ENCODE measurements at places on chromosomes 3 and 15.
A peak's percentile ranks its signal among the peaks of the same experiment; 100 is the strongest.

DNA sequence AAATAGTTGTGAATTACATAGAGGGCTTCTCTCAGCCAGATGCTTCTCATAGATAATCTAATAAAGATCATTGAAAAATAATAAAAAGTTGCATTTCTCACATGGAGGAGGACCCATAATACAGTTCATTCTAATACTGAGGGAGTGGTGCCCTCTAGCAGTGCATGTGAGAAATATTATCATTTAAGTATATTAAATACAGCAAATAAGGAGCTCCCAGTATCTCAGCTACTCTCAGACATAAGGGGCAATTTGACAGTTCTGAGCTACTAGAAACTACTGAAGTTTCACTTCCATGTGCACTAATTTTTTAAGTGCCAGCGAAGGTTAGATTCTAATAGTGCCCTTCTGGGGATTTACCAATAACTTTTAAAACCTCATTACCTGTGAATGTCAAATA lies 188.3 kb downstream of the IL5RA start:
- DNase-seq, result no peak

GRCh38 chr3:188122571-188123169 lies 31.3 kb upstream of the LPP start:
- DNase-seq, result no peak

- DNase-seq, result no peak
Observed at GRCh38 chr3:61742006-61742405, 180.6 kb downstream of the PTPRG start.

GRCh38 chr15:89244574-89244903 lies 760 bp downstream of the FANCI start:
- no peak for DNase-seq

DNA sequence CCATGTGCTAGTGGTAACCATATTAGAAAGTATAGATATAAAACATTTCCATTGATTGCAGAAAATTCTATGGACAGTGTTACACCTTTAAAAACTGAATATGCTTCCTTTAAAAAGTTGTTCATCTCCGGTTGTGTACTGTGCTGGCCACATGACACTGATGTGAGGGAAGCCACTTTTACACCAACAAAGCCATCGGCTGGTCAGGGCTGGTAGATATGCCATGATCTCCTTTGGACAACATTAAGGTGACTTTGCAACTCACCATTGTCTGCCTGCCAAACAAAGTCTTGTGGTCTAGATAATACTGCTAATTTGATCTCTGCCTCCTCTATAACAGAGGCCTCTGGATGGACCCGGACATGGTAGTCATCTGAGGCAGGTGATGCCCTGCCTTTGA lies 156.0 kb upstream of the RARB start:
- no peak for DNase-seq

DNA sequence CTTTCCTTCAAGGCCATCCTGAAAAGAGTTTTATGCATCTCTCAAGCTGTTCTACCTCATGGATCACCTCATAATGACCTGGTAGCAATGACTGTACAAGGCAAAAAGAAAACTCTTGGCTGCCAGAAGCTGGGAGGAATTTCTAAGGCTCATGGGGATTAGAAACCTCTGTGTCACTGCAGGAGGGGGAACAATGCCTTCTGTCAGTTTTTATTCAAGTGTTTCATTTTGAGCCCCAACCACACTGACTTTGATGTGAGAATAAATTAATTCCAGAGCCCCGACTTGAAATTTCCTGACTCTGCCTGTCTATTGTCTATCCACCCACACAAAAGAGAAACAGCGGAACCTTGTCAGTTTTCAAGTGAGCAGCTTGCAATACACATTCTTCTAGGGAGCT lies 58.7 kb upstream of the MRPL3 start:
- DNase-seq, result no peak

GRCh38 chr3:11601446-11602238 lies 42.1 kb downstream of the VGLL4 start:
- DNase-seq, result no peak

DNA sequence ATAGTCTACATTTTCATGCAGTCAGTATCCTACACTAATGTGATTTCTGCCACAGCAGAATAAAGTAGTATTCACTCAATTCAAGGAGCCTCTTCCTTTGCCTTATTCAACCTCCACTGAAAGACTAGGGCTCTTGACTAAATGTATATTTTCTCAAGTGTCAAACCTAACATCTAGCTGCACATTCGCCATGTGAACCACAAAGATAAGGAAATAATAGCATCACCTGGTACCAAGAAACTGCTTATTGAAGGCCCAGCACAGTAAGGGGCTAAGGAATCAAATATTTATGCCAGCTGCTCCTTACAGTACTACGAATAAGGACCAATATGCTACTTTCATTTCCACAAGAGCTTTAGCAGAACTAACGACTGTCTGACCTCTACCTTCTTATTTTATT lies 1.3 kb downstream of the SRP14 start:
- no peak for DNase-seq

DNA sequence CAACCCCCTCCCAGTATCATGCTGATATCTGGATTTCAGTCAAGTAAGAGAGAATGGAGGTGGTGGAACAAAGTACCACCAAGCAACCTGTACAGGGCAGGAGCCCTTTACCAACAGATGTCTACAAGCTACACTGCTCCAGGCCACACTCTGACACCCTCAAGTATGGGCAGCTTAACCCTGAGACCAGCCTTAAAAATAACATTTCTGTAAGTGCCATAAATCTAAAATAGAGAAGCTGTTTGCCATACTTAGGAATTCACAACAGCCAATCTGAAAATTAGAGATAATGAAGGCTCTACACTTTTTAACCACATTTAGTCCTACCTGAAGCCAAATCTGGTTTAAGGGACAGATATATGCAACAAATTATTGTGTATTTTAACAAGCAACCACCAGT lies 59.7 kb downstream of the C3orf70 start:
- DNase-seq, result no peak

GRCh38 chr15:85543741-85544155 lies 163.3 kb downstream of the AKAP13 start:
- DNase-seq, result no peak

DNA sequence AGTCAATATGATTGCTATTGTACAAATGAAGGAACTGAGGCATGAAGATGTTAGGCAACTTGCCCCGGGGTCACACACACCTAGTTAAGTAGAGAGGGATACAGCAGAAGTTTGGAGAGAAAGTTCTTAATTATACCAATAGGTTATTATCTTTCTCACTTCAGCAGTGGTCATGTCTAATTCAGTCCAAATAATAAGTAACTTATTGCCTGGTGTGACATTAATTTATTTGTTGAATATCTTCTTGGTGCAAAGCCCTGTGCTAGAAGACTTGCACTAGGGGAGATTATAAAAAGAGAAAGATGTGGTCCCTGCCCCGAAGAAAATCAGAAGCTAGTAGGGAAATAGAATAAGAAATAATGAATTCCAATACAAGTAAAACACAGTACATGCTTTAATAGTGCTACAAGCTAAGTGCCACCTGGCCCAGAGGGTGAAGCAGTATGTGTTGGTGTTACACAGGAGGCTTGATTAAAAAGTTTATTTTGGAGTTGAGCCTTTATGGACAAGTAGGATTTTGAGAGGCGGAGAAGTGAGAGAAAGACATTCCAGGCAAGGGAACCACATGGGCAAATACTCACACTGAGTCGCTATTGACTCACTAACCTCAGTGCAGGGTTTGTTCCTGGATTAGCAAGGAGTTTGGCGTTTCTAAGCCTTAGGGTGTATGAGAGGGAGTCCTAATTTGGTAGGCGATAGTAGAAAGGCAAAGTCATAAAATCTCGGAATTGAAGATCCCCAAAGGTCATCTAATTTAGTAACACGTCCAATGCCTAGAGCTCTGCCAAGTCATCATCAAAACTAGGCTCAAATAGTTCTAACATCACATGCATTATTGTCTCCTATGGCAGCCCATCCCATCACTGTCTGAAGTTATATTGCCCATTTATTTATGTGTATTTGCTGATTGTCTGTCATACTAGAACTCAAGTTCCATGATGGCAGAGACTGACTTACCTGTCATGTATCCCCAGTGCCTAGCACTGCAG lies 19.2 kb upstream of the GSK3B start:
- no peak for DNase-seq

DNA sequence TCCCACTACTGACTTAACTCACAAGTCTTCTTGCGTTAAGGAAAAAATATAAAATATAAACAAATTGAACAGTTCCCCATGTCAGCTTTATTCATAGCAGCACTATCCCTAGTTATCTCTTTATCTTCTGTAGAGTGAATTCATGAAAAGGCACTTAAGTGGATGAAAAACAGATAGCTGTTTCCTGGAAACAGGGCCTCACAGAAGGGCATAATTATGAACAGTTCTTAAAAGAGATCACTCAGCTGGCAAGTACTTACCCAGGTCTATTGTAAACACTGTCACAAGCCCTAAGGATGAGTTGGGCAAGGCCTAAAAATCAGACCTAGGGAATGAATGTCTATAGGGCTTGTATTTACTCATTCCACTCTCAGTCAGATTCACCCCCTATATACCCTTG lies 10.7 kb downstream of the MB21D2 start:
- no peak for DNase-seq

DNA sequence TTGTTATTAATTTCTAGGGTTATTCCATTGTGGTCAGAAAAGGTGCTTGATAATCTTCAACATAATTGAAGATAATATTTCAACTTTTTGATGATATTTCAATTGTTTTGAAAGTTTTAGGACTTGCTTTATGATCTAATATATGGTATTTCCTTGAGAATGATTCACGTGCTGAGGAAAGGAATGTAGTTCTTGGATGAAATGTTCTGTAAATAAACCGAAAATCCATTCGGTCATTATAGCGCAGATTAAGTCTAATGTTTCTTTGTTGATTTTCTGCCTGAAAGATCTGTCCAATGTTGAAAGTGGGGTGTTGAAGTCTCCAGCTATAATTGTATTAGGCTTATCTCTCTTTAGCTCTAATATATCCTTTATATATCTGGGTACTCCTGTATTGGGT lies 617.5 kb upstream of the NECTIN3 start:
- no peak for DNase-seq

- no peak for DNase-seq
Observed at GRCh38 chr3:169510693-169511010, 152.9 kb downstream of the MECOM start.

- no peak for DNase-seq
Observed at GRCh38 chr15:37010595-37010994, 89.8 kb downstream of the MEIS2 start.

DNA sequence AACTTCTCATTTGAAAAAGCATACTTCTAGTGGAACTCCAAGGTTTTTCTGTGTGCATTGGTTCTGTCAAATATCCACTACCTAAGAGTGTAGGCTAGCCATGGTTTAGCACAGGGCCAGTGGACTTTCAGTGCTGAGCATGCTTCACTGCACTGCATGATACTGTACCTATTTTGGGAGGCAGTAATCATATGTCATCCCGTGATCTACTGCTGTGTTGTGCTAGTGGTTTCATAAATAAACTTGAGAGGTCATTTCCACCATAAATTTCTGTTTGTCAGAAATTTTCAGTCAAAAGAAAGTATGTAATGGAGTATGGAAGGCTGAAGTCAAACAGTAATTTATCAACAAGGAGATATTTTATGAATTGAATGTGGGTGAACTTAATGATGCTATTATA lies 203.6 kb downstream of the ROBO1 start:
- no peak for DNase-seq

DNA sequence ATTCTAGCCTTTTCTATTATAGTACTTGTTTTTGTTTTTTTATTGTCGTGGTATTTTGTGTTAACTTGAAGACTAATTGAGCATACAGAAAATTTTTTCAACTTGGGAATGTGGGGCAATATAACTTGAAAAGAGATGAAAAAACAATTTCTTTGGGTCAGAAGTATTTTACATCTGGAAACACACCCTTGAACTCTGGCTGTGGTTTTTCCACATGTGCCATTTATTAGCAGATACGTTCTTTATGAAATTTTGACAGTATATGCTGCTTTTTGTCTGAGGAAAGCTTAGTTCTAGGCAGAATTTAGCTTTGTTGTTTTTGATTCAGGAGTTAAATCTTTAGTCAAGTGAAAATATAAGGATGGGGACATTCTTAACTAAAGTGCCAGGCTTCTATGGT lies 44.7 kb downstream of the TCF12 start:
- no peak for DNase-seq

DNA sequence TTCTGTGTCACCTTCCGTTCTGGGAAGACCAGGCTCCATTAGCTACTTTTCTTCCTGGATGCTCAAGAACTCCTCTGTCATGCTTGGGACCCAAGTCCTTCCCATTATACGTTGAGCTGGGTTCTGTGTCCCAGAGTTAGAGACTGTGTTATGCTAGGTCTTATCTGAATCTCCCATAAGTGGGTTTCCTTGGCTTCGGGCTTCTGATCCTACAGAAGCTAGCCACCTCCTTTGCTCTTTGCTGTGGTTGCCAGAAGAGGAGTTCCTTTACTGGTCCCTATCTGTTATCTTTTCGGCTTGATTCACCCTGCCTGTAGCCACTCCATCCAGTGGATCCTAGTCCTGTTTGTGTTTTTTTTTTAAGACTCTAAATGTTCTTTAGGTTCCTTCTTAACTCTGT lies 38.0 kb downstream of the TYRO3 start:
- no peak for DNase-seq

GRCh38 chr3:5401002-5401401 lies 213.5 kb downstream of the EDEM1 start:
- DNase-seq, result no peak

DNA sequence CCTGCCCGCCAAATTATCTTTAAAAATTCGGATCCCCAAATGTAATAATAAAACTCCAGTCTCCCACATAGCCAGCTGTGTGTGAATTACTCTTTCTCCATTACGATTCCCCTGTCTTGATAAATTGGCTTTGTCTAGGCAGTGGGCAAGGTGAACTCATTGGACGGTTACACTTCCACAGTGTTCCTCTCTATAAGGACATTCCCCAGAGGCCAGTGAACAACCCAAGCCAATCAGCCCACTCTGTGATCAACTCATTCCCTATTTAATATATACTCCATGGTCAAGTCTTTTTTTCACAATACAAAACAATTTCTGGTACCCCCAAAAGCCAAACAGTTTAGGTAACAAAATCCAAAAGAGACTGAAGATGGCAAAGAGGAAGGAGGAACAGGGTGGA lies 90.5 kb upstream of the DAZL start:
- no peak for DNase-seq

- DNase-seq, result peak; percentile 1
Observed at GRCh38 chr3:134449277-134449676, 36.5 kb downstream of the ANAPC13 start.

DNA sequence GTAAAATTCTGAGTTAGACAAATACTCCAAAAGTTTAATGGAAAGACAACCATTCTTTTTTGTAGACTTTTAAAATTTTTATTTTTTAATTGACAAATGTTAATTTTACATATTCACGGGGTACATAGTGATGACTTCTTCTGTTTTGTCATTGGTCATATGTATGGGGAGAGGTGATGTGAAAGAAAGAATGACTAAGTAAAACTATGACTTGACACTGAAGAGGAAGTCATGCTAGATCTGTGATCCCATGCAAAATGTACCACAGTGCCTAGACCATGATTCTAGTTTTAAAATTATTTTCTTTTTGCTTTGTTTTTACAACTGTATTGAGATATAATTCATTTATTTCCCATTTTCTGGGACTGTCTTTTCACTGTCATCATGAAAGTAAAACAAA lies 281.6 kb downstream of the MBNL1 start:
- no peak for DNase-seq
